Stimulated activated CD4-positive, alpha-beta T cell treated with anti-CD3 and anti-CD28 coated beads, TNF-alpha, amount 100 ng/mL, for 48 hours (primary cell): ENCODE measurements at places on chromosomes 1 and 21.

DNA sequence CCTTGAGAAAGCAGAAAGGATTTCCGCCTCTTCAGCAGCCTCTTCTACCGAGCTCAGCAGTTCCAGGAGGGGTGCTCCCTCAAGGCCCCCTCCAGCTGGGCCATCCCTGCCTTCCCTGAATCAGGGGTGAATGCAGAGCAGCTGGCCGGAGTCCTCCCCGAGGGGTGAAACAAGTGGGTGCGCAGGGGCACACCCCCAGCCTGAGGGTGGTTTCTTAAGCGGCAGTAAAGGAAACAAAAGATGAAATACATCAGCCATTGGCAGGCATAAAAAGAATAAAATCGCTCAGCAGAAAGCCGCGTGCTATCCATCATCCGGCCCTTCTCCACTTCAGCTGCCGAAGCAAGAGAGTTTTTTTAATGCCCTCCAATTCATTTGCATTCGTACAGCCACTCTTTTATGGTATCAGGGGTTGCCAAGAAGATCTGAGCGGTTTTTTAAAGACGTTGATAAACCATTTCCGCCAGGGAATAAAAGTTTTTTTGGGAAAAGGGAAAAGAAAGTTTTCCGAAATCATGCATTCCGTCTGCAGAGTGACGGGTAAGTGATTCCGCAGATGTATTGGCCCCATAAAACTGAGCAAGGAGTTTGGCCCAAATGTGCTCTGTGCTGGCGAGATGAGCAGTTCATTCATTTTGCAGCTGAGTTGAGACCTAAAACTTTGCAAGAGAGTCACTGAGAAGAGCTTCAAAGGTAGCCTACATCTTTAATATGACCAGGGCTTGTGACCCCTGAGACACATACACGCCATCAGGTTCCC is 73.7 kb upstream of the ZC3H12A start:
- DNase-seq, result no peak

GRCh38 chr1:223201967-223202366 is 58.9 kb upstream of the TLR5 start:
- DNase-seq, result no peak

- no peak for DNase-seq
These were observed 201.0 kb downstream of the PBX1 start for GRCh38 chr1:164759979-164760469.

DNA sequence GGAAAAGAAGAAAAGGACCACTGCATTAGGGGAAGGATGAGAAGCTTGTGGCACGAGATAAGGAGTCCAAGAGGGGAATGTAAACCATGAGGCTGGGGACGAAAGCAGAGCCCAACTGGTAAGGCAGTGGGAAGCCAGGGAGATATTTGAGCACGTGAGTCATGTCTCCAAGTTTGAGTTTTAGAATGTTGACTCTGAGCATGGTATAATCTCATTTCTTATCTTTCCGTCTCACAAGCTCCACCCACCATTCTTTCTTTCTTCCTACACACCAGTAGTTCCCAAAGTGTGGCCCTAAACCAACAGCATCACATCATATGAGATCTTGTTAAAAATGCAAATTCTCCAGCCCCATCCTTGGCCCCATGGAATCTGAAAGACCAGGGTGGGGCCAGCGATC is 145.3 kb downstream of the PLPP3 start:
- DNase-seq, result no peak

- DNase-seq, result no peak
These were observed 157.9 kb upstream of the NRIP1 start for GRCh38 chr21:15222707-15223106.

DNA sequence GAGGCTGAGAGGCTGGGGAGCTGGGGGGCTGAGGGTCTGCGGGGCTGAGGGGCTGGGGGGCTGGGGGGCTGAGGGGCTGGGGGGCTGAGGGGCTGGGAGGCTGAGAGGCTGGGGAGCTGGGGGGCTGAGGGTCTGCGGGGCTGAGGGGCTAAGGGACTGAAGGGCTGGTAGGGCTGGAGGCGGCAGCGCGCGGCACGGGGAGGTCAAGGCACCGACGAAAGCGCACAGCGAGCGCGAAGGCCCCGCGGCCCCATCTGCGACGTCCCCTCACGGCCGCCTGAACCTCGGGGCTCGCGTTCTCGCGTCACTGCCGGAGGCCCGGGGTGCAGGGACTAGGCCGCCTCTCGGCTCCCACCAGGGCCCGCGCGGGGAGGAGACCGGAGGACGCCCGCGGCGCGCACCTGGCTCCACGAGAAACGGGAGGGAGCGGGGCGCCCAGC is 356 bp downstream of the INTS11 start:
- no peak for DNase-seq

DNA sequence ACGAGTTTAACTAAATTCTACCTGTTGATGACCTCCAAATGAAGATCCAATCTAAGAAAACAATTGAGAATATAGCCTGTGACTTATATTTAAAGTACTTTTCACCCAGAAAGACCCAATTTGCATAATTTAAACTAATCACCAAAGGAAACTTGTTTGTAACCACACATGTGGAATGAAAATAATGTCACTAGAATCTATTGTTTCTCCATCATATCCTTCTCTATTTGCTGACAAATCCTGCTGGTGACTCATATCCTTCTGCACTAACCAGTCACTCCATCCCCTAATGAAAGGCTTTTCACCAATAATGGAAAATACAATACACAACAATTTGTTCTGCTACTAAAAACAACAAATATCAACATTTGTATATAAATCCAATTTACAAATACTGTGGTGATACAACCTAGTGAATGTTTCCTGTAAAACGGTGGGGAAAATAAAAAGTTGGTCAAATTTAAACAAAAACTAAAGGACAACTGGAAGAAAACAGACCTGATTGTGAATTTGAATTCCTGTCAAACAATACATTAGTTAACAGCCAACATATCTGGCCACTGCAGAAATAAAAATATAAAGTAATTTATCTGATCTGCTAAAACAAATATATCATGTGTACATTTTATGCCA is 6.5 kb downstream of the PTP4A2 start:
- DNase-seq, result no peak

GRCh38 chr1:1084372-1085170 is 10.5 kb upstream of the RNF223 start:
- no peak for DNase-seq

DNA sequence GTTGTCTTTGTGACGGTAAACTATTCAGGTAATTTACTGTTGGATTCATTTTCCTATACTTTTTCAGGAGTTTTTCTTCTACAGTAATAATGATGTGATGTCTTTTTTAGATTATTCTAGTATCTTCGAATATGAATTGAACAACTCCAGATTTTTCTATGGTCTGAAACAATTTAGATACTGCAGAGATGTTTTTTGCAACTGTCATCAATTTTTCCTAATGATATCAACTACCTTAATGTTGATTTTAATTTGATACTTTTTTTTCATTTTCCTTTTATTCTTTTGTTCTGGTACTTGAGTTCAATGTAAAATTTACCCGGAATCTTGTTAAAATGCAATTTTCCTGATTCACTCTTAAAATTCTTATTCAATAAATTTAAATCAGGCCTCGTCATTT is 110.4 kb downstream of the KCNT2 start:
- DNase-seq, result no peak
